ENCODE measurements at places on chromosomes 12 and 14.

- DNase-seq, result no peak
These were observed 23.2 kb downstream of the BCL11B start for GRCh38 chr14:99248761-99249171.

GRCh38 chr12:63985456-63985855, 141.0 kb downstream of the SRGAP1 start:
- no peak for DNase-seq

DNA sequence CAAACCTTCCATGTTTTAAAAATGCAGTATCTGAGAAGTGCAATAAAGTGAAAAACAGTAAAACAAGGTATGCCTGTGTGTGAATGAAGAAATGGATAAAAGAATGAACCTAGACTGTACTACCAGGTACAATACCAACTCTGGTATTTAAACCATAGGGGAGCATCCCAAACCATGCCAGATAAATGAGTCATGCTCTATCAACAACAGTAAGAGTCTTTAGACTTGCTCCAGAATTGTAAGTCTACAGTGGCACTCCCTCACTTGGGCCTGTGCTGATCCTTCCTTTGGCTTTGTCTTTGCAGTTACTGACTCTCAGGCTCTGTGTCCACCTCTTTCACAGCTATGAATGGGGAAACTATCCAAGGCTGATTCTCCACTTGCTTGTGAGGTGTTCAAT, 38.1 kb downstream of the BBS10 start:
- no peak for DNase-seq

DNA sequence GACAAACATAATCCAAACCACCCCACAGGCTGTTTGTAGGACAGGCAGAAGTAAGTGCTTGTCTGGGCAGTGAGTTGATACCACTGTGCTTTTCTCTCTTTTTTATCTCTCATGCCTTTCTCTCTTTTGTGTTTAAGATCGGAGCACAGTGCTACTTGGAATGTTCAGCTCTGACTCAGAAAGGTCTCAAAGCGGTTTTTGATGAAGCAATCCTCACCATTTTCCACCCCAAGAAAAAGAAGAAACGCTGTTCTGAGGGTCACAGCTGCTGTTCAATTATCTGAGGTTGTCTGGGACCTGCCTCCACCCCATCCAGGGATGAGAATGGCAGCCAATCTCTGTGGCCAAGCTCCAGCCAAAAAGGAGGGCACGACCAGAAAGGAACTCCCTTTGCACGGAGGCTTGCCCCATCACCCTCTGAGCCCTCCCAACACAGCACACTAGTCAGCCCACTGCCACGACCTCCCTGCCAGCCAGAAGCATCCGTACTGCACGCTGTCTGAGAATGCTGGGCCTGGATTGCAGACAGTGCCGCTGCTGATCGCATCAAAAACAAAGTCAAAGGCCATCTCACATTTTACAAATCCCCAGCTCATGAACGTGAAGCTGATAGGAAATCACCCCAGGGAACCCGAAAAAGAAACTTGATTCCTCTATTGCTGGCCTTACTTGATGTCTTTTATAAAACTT, 27.8 kb downstream of the GPHB5 start:
- no peak for DNase-seq

- no peak for DNase-seq
These were observed 38.0 kb downstream of the TMEM63C start for GRCh38 chr14:77219591-77219990.

- DNase-seq, result no peak
These were observed 475.6 kb downstream of the PDZRN4 start for GRCh38 chr12:41663598-41664265.

GRCh38 chr14:56112781-56113180, 5.4 kb upstream of the PELI2 start:
- no peak for DNase-seq

GRCh38 chr12:45226021-45226420, 10.1 kb downstream of the ANO6 start:
- no peak for DNase-seq

- peak; percentile 79 for DNase-seq
These were observed 11.7 kb upstream of the FBXL14 start for GRCh38 chr12:1606021-1606622.

- DNase-seq, result no peak
These were observed 288.8 kb downstream of the TMEM132D start for GRCh38 chr12:129615001-129615400.

- no peak for DNase-seq
These were observed 34.7 kb downstream of the BCL11B start for GRCh38 chr14:99237288-99237687.

DNA sequence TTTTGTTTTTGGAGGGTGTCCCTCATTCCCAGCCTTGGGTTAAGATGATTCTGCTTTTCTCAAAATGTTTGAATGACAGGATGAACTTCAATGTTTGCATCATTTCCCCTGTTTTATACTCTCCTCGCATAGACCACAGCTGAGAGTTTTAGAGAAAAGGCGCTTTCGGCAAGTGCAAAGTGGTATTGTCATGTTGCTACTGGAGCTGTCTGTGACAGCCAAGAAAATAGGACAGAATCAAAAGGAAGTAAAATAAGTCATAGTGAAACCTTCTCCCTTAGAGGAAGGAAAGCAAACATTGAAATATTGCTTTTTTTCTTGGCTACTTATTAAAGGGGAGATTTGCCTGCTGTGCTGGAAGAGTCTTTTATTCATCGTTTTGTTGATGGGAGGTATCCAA, 33.5 kb upstream of the ARHGAP5 start:
- no peak for DNase-seq

DNA sequence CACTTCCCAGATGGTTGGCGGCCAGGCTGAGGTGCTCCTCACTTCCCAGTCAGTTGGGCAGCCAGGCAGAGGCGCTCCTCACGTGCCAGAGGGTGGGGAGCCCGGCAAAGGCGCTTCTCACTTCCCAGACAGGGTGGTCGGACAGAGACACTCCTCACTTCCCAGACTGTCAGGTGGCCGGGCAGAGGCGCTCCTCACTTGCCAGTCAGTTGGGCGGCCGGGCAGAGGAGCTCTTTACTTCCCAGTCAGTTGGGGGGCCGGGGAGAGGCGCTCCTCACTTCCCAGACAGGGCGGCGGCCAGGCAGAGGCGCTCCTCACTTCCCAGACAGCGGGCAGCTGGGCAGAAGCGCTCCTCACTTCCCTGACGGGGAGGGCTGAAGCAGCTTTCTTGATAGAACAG, 143.0 kb upstream of the ARID2 start:
- DNase-seq, result no peak

GRCh38 chr14:22378181-22378580, 210.8 kb downstream of the DAD1 start:
- no peak for DNase-seq

DNA sequence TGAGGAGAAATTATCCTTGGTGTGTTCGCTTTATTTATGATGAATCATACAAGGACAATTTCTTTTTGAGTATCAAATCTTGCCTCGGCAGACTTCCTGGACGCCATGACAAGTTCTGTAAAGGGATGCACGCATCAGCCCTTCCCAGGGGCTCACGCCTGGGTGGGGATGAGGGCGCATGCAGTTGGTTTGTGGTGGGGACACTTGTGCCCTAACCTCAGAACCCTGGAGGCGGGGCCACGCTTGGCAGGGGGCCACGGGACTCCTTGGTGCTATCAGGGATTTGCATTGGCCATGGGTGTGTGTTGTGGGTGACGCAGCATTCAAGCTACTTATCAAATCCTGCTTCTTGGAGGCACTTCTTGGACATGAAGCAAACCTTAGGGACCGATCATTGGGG, 143.8 kb upstream of the RTL1 start:
- no peak for DNase-seq

GRCh38 chr14:73695082-73695481, 19.1 kb downstream of the PNMA1 start:
- DNase-seq, result no peak

GRCh38 chr14:98494582-98494981, 777.4 kb downstream of the BCL11B start:
- no peak for DNase-seq

DNA sequence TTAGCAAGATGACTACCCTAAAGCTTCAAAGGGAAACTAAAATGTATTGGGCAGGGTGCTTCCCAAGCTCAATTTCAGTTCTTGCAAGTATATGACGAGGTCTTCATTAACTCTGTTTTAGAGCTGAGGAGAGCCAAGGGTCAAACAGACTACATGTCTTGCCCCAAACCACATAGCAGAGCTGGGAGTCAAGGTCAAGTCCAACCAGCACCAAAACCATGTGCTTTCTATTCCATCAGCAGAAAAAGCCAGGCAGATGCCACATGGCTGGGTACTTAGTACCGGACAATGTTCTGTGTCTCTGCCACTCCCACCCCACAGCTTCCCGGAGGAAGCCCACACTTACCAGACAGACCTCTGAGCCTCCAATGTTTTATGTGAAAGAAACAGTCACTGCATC, 17.6 kb downstream of the NID2 start:
- no peak for DNase-seq

DNA sequence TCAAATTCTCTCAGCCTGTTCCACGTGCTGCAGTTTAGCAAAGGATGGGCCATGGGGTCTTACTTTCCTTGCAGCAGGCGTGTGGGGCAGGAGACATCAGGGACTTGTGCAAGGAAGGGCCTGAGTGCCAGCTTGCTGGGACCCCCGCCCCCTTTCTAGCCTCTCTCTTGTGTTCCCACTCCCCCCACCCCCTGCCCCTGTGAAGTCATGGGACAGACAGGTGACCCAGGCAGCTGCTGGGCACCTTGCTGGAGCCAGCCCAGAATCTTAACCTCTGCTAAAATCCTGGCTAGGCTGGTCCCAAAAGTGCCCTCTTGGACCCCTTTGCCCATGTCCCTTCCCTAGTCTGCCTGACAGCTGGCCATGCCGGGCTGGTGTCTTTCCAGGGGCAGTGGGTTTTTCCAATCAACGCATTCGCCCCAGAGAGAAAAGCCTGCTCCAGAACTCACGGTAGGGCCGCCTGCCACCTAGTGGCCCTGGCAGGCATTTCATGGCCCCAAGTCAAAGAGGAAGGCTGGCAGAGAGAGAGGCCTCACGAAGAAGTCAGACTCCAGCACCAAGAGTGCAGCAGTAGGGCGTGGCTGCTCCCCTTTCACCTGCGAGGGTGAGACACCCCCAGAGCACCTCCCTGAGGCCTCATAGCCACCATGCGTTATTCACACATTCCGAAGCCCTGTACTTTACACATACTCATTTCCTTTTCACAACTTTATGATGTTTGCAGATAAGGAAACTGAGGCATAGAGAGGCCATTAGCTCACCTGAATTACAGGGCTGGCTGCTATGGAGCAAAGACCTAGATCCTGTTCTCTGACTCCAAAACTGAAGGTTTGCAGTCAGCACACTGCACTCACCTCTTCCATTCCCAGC, 67.4 kb downstream of the LGMN start:
- DNase-seq, result peak; percentile 74

- no peak for DNase-seq
These were observed 26.8 kb downstream of the DUSP6 start for GRCh38 chr12:89325495-89325894.

GRCh38 chr12:82605115-82605514, 81.6 kb upstream of the TMTC2 start:
- no peak for DNase-seq

DNA sequence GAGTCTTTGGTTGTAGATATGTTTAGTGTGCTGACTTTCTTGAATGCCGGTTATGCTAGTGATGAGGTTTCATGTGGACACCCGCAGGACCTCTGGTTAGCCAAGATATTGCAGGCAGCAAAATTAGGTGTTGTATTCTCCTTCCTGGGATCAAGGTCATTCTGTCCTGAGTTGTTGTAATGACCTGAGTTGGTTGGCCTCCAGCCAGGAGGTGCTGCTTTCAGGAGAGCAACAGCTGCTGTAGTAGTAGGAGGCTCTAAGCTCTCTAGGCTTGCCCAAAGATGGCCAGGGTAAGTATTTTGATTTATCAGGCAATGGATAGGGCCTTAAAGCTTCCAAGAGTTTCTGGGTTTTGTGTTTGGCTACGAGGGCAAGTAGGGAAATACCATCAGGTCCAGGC, 56.0 kb upstream of the BDKRB2 start:
- no peak for DNase-seq

- no peak for DNase-seq
These were observed 5.5 kb downstream of the AKT1 start for GRCh38 chr14:104789752-104790743.

- no peak for DNase-seq
These were observed 22.4 kb downstream of the MAPK1IP1L start for GRCh38 chr14:55073856-55074255.

DNA sequence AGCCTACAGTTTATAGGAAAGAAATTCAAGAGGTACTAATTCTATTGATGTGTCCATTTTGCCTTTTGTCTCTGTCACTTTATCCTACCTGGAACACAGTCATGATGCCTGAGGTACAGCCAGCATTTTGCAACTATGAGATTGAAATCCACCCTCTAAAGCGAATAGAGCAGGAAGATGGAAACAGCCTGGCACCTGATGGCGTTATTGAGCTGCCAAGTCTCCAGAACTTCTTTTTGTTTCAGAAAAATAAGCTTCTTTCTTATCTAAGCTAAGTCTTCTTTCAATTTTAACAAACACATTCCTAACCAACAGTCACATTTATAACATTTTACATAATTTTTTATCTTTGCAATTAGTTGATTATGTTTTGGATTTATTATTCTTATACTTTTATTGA, 182.1 kb downstream of the PAWR start:
- no peak for DNase-seq

- no peak for DNase-seq
These were observed 947 bp downstream of the TMEM52B start for GRCh38 chr12:10179776-10180181.

- DNase-seq, result no peak
These were observed 115.3 kb upstream of the CPSF6 start for GRCh38 chr12:69123919-69124638.

GRCh38 chr12:116644806-116645205, 85.6 kb downstream of the MAP1LC3B2 start:
- no peak for DNase-seq

DNA sequence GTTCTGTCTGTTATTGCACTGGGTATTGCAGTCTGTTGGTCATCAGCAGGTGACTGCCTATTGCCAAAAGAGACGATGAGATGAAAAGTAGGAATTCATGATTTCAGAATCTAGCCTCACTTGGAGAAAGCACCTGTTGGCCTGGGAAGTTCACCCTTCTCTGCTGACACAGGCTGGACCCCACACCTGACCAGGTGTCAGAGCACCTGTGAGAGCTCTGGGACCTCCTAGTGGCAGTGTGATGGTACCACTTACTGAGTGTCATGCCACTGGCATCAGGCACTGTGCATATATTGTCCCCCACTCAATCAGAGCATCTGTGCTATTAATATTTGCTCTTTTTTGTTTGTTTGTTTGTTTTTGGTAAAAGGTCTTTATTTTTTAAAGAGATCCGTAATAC, 68.0 kb downstream of the RASSF3 start:
- no peak for DNase-seq

GRCh38 chr14:75990297-75990696, 4.7 kb downstream of the IFT43 start:
- DNase-seq, result no peak

- no peak for DNase-seq
These were observed 151.3 kb downstream of the BTG1 start for GRCh38 chr12:91994208-91994797.

DNA sequence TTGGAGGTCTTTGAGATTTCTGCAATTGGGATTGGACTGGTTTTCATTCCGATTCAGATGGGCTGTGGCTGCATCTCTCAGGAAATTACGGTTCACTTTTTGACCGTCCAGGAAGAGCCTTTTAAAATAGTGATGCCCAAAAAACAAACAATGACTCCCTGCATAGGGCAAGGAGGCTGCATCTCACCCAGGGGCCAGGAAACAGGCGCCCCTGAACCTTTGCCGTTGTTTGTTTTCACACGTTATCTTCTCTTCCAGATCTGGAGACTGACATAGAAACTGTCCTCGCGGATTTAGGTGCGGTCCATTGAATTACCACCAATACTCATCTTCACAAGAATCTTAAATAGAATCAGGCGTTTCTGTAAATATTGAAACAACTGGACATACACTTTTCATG, 66.0 kb downstream of the FLRT2 start:
- no peak for DNase-seq
